ENCODE measurements at places on chromosomes 13 and 19.
A peak's percentile ranks its signal among the peaks of the same experiment; 100 is the strongest.

- no peak for DNase-seq
These were observed 190.2 kb downstream of the GPC6 start for GRCh38 chr13:93416736-93417355.

- no peak for DNase-seq
These were observed 46.0 kb downstream of the RBM26 start for GRCh38 chr13:79360095-79360494.

DNA sequence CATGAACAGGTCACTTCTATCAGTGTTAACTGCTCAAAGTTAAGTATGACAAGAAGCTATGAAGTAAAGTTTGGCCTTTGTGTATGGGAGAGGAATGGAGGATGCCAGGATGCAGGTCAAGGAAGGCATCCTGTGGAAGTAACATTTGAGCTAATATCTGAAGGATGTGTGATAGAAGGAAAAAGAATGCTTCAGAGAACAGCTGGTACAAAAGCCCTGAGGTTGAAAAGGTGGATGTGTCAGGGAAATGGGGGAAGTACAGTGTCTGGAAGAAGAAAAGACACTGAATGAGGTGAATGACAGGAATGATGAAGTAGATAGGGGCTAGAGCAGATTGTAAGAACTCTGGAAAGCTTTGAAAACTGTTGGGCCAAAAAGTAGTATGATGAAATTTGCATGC, 67.1 kb downstream of the ZNF91 start:
- DNase-seq = no peak

DNA sequence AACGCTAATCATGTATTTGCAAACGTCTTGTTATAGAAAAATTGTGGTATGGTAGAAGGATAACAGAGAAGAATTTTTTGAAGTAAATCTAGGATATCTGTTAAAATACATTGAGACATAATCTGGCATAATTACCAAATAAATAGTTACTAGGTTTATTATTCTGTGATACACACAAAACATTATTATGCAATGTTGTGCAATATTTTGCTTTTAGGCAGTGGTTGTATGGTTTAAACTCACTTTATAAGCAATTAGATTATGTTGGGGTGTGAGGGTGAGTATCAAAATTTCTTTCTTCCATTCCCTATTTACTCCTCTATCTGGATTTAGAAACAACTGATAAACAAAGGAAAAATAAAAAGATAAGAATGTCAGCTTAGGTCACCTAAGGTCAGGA, 385.6 kb downstream of the SLITRK6 start:
- DNase-seq = no peak

GRCh38 chr13:99666146-99666805, 165.0 kb downstream of the TM9SF2 start:
- no peak for DNase-seq

DNA sequence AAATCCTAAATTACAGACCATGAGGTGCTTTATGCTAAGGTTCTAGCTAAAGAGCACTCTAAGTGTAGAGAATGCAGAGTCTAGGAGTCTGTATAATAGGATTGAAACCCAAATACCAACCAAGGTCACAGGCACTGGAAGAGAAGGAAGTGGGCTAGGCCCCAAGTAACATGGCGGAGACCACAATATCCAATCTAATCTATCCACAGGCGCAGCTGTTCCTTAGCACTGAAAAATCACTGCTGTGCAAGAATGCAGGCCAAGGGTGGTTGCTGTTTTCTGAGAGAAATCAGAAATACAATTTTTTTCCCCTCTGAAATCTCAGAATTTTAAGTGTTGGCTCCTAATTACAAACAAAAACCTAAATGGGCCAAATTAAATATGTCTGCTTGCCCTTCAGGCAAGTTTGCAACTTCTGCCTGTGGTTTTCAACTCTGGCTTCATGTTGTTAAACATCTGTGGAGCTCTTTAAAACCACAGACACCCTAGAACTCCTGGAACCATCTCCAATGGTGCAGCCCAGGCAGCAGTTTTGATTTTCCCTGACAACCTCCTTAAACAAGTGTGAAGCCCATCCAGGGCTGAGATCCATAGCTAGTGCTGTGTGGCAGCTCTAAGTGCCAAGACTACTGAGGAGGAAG, 6.1 kb downstream of the RANBP3 start:
- DNase-seq = no peak

DNA sequence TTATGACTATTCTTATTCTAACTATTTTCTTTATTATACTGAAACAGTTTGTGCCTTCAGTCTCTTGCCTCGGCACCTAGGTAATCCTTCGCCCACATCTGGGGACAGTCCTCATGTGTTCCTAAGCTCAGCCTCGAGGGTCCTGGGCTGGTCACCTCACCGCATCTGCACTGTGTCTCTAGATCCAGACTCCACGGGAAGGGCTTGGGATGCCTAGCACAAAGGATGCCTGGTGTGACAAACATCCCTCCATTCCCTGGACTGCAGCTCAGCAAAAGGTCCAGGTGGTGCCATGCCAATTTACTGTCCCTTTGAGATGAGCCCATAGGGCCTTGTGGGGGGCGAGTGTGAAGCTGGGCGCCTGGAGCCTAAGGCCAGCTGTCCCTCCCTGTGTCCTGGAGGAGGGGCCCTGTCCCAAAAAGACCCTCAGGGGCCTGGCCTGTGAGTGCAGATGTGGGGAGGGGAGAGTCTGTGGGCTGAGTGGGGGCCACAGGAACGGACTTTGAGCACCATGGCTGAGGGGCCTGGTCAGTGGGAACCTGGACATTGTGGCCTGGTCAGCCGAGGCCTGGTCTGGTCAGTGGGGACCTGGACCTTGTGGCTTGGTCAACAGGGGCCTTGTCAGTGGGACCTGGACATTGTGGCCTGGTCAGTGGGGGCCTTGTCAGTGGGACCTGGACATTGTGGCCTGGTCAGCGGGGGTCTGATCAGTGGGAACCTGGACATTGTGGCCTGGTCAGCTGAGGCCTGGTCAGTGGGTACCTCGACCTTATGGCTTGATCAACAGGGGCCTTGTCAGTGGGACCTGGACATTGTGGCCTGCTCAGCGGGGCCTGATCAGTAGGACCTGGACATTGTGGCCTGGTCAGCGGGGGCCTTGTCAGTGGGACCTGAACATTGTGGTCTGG, 45.1 kb upstream of the TPM4 start:
- DNase-seq = no peak

- no peak for DNase-seq
These were observed 7.3 kb downstream of the PPP6R1 start for GRCh38 chr19:55251341-55252081.

DNA sequence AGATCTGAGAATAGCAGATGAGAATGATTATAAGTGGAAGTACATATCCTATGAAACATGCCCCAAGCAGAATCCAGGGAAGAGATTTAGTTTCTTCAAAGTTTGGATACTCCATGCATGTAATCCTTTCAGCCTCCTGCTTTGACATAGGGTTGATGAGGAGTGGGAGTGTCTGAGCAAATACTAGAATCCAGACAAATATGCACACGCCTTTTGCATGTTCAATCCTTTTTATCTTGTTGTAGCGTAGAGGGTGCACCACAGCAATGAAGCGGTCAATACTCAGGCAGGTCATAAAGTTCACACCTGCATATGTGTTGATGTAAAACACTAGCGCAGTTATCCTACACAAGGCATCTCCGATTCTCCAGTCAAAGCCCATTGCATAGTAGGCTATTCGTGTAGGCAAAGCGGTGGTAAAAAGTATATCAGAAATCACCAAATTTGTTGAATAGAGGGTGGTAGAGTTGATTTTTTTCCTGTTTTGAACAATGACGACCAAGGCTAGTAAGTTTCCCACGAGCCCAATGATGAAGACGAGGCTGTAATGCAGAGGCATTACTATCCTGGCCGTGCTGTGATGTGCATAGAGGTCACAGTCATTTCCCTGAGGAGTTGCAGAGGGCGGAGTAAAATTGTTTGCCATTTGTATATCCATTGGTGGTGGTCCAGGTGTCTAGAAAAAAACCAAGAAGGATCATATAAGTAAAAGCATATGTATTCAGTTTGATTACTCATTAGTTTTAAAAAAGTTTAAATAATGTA, 11.5 kb downstream of the GPR183 start:
- DNase-seq = no peak

- no peak for DNase-seq
These were observed 98.8 kb downstream of the KDM4B start for GRCh38 chr19:5067678-5068077.

GRCh38 chr19:10292206-10292788, 2.5 kb downstream of the ICAM5 start:
- no peak for DNase-seq

DNA sequence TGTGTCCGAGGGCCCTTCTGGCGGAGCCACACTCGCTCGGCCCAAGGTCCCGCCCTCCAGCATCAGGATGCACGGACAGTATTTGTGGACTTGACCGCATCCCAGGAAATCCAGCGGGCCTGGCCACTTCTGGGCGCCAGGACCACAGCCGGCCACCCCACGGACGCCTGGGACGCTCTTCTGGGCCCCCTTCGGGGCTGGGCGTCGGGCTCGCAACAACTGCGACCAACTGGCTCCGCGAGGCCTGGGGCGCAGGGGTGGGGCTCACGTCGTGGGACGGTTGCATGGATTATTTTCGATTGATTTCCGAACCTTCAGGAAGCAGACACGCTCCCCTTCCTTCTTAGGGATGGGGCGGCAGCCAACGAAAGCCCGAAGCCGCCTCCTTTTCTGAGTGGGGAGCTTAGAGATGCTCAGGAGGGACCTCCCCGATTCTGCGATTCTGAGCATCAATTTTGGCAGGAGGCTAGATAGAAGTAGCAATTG, 521 bp upstream of the NUP58 start:
- DNase-seq = no peak

DNA sequence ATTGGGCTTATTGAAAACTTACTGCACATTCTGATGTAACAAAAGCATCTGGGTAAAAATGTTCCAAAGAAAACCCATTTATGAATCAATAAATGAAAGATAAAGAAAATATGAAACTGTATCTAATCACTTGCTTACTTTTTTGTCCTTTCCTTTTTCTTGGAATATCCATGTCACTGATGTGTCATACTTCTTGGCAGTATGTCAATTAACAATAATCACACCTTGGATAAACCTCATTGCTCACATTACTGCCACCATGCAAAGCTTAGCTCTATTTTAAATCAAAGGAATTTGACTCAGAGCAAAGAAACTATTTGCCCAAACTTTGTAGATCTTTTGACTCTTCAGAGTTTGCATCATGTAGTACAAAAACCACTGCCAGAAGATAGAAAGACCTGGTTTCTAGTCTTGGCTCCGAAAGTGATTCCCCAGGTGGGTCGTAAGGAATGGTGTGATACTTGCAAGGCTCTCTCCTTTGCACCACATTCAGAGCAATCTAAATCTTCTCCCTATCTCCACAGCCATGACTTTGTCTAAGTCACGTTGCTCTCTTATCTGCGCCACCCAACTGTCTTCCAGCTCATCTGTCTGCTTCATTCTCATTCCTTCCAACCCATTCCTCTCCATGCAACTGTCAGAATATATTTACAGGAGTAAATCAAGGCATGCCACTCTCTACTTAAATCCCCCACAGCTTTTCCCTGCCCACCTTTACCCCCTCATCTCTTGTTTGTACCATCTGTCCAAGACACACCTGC, 311.9 kb downstream of the COG6 start:
- no peak for DNase-seq

DNA sequence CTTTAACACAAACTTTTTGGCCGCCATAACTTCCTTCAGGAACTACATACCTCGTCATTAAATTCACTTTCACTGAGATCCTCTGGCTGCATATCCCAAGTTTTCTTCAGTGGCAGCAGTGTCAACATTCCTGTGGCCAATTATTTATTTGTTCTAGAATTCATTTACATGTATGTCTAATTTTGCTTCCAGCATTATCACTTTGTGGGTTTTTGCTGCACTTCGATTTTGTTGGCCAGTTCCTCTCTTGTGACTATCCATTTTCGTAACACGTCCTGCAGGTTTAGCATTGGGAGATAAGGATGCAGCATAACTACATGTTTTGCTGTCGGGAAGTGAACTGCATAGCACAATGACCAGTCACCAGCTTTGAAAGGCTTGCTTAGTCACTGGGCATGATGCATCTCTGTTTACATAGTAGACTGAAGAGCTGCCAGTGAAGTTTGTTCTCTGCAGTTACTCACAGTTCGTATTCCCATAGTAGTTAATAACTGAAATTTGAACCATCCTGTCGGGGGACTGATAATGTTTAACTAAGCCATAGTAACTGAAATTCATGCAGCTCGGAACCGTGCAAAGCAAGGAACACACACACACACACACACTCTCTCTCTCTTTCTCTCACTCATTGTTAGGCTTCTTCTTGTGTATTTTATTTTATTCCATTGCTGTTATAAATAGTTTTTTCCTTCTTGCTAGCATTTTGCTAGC, 28.3 kb downstream of the ZNF507 start:
- no peak for DNase-seq

- DNase-seq = peak; percentile 1
These were observed 1440.5 kb upstream of the SPRY2 start for GRCh38 chr13:81781471-81781870.

- no peak for DNase-seq
These were observed 7.6 kb downstream of the CAPN12 start for GRCh38 chr19:38736413-38737280.

DNA sequence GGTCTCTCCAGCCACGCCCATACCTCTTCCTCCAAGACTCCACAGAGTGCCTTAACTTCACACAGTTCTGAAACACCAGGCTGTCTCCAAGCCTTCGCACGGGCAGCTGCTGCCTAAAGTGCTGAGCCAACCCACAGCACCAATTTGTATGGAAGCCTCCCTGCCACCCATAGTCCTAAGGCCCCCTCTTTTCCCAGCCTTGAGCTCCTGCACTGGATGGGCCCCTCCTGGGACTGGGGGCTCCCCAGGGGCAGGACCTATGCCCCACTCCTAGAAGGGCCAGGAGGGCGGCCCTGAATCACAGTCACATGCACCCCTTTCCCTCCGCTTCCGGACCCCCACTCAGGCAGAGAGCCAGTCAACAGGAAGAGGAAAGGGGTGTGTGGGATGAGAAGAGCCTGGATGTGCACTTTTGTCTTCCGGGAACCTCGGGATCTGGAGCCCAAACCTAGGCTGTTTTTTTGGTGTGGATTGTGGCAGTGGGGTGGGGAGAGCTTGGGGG, 5.1 kb upstream of the FCER2 start:
- no peak for DNase-seq

GRCh38 chr13:75400775-75401174, 81.2 kb downstream of the TBC1D4 start:
- no peak for DNase-seq

GRCh38 chr13:102275969-102276368, 125.9 kb downstream of the FGF14 start:
- no peak for DNase-seq

Measured in cerebellum (tissue), 4 donors.